ENCODE measurements at places on chromosomes 16 and 17.

- DNase-seq, result no peak
Measured at GRCh38 chr17:8161289-8162232, 1.2 kb downstream of the VAMP2 start.

DNA sequence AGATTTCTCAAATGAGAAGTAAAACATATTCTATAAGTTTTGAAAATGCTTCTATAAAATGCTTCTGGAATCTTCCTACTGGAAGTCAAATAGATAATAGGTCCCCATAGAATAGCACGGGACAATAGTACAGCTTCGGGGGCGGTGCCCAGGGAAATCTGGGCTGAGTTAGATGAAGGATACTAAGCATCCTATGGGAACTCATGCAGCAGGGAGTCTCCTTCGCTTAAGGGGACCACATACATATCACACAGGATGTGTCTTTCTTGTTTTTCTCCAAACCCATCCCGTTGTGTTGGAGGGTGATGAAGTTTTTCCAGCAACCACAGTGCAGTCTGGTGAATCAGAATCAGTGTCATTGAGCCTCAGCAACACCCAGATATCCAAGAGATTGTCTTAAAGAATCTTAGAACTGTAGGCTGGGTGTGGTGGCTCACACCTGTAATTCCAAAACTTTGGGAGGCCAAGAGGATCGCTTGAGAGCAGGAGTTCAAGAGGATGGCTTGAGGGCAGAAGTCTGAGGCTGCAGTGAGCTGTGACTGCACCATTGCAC, 84.2 kb downstream of the PITPNC1 start:
- no peak for DNase-seq

GRCh38 chr17:50508573-50509460, 578 bp downstream of the MYCBPAP start:
- DNase-seq, result no peak

GRCh38 chr16:82182266-82183003, 12.4 kb upstream of the MPHOSPH6 start:
- no peak for DNase-seq

DNA sequence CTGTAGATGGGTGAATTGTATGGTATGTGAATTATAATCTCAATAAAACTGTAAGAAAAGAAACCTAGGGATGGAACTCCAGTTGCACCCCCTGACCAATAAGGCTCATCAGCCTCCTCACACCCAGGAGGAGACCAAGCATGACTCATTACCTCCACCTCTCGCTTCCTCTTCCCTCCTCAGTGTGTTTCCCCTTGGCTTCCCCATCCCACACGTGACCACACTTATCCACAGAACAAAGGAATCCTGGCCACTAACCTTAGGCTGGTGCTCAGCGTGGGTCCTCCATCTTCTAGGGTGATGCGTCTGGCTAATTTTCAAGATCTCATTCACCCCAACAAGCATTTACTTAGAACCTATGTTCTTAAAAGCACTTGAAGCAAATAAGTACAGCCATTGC, 36.2 kb upstream of the MAP3K14 start:
- peak; percentile 28 for DNase-seq

DNA sequence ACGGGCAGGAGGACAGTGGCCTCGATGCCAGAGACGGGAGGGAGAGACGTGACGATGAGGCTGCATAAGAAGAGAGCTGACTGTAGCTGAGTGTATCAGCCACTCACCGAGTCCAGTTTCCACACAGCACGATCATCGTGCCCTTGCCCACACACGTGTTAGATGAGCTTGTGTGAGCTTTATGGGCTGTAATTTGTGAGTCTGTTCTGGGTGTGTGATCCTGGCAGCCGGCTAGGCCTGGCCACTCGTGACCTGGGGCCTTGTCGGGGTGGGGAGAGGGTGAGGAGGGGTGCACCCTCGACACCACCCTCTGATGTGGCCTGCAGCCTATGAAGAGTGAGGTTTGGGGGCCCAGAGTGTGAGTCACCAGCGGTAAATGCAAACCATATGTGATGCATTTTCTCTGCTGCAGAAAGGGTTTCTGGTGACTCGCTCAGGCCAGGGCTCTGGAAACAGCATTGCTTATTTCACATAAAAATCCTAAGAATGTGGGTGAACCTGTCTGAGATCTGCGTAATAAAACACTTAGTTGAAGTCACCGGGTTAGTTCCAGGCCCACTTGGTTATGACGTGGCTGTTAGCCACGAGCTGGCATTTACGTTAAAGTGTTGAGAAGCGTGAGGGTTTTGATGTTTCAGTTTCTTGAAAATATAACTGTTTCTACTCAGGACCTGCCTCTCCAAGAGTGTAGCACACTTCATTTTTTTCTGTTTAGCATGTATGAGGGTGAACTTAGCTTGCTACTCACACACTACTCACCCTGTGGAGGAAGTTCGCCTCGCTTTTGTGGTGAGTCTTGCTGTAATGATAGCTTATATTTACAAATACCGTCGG, 4.2 kb downstream of the METRNL start:
- peak; percentile 79 for DNase-seq

DNA sequence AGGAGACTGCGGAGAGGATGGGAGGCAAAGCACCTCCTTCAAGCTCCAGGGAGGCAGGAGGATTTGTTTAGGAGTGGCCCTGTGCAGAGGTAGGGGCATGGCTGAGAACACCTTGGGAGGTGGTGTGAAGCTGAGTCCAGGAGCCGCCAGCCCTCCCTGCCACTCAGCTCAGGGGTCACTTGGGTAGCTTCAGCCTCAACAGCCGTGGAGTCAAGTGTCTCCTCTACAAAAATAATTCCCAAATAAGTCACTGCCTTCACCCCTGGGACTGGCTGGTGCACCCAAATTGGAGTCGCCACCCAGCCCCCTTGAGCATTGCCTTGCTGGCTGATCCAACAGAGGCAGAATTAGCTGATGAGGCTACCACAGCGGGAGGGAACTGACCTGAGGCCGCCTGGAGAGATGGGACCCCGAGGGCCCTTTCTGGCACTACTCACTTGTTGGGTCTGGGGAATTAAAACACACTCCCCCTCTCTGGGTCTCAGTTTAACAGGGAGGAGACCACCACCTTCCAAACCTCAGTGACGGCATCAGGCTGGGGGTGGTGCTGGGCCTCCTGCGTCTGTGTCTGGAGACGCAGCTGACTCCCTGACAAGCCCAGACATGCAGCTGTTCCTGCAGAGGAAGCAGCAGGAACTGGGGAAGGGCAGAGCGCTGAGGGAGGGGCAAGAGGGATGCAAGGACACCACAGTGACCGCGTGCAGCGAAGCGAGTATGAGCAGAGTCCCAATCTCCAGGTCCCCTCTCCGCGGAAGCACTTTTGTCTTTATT, 87.9 kb upstream of the TOB1 start:
- no peak for DNase-seq

DNA sequence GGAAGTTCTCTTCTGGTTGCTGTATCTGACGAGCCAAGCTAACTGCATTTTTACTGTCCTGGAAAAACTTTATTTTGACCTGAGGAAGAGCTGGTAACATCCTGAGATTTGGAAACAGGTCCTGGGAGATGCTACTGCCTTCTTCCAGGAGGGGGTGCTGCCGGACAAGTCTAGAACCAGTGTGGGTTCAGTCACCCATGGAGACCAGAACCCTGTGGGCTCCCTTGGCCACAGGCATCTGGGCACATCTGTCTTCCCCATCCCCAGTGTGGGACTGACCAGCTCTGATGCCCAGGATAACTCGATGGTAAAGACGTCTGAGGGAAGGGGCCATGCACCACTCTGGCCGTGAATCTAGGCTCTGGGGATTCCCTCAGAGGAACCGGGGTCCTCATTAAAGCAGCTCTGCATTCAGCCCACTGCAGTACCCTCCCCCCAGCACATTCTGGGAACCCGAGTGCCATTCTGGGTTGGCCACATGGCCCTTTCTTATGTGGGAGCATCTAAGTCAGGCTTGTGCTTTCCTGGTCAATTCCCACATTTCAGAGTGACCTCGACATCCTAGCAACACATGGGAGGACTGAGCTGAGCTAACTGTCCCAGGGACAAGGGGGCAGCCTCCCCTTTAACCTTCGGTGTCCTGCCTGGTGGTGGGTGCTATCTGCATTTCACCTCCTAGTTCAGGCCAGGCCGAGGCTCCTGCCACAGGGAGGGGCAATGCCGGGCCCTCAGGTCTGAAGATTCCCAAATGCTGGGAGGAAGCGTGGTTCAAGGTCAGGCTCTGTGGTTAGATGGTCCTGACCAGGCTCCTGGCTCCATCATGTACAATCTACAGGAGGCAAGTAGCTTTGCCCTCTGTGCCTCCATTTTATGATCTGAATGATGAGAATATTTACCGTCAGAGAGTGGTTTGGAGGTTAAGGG, 6.4 kb downstream of the C16orf86 start:
- peak; percentile 91 for DNase-seq

- no peak for DNase-seq
Measured at GRCh38 chr17:7712111-7712771, 5.3 kb upstream of the DNAH2 start.

DNA sequence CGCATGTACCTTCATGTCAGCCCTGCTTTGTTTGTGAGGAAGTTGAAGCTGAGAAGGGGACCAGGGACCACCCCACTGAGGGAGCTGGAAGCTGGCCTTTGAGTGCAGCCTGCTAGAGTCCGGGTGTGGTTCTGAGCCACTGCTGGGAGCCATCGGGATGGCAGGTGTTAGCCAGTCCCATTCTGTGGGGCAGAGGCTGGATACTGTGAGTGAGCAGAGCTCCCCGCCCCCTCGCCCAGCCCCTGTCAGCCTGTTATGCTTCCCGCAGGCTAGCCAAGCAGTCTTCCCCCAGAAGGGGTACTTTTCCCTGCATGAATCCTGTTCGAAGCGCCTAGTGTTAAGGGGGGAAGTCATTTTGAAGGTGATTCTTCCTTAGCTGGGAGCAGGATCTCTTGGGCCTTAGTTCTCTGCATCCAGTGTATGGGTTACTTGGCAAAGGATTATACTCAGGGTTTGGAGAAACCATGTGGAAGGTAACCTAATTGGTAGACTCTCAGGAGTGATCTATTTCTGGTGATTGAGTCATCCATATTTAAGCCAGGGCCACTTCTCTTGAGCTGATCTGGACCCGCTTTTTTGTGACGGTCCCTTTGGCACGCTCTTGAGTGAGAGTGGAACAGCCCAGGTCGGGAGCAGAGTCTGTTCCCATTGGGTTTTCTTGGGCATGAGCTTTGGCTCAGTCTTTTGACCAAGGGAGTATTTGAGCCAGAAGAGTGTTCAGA, 23.8 kb downstream of the AKAP1 start:
- no peak for DNase-seq

GRCh38 chr16:75471723-75472633, 7.5 kb upstream of the TMEM170A start:
- DNase-seq, result peak; percentile 80

- peak; percentile 3 for DNase-seq
Measured at GRCh38 chr16:59148056-59148768, 414.1 kb upstream of the GOT2 start.

DNA sequence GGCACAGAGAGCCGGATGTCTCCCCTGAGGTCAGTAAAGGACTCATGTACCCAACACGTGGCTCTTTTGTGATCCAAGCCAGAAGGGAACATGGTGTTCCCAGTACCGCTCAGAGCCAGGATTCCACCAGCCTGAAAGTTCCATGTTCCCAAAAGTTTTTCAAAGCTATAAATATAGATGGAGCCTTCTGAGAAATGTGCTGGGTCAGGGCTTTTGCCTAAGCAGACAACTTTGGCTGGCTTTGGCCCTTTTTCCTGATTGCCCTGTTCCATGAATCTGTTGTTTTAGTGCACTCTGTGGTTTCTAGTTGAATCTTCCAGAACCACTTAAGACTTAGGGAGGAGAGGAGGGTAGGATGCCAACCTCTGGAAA, 128.5 kb upstream of the HS3ST2 start:
- no peak for DNase-seq

- DNase-seq, result peak; percentile 47
Measured at GRCh38 chr17:47949946-47950345, 7.7 kb downstream of the PRR15L start.

DNA sequence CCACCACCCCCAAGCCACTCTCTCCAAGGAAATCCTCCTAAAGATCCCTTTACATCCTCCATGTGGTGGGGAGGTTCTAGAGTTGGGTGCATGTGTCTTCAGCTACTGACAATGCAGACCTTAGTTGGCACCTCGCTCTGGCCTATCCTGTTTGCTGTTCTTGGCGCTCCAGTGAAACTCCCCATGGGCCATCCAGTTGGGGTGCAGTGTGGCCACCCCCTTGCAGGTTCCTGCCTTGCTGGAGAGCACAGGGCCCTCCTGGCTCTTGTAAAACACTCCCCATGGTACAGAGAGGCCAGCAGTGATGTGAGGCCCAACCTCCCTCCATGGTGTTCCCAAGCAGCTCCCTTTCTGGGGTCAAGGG, 22.7 kb upstream of the STH start:
- no peak for DNase-seq

DNA sequence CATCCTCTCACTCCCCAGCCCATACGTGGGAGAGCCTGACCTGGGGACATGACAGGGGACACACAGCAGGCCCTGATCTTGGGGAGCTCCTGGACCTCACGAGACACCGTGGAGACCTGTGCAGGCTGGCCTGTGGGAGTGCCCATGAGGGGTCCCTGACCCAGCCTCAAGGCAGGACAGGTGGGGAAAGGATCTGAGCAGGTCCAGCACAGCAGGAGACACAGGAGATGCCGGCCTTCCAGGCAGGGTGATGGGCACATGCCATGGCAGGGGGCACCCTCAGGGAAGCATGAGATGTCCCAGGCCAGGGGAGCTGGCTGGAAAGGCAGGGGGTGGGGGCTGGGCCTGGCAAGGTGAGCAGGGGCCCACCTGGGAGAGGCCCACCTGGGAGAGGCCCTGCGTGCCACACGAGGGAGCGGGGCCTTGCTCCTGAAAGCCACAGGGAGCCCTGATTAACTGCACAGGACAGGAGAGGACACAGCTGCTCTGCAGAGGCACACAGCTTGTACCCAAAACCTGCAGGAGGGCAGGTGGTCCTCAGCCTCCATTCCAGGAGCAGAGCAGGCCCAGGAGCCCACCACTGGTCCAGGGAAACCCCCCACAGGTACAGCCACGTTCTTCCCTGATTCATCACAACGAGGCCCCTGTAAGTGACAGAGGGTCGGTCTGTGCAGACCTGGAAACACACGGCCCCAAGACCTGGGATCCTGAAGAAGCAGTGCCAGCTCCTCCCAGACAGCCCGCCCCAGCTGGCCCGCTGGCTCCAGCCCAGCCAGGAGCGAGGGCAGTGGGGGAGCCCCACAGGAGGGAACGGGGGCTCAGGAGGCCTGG, 26.6 kb upstream of the KRT17 start:
- DNase-seq, result no peak

GRCh38 chr17:6536566-6537065, 19.7 kb downstream of the PITPNM3 start:
- no peak for DNase-seq

DNA sequence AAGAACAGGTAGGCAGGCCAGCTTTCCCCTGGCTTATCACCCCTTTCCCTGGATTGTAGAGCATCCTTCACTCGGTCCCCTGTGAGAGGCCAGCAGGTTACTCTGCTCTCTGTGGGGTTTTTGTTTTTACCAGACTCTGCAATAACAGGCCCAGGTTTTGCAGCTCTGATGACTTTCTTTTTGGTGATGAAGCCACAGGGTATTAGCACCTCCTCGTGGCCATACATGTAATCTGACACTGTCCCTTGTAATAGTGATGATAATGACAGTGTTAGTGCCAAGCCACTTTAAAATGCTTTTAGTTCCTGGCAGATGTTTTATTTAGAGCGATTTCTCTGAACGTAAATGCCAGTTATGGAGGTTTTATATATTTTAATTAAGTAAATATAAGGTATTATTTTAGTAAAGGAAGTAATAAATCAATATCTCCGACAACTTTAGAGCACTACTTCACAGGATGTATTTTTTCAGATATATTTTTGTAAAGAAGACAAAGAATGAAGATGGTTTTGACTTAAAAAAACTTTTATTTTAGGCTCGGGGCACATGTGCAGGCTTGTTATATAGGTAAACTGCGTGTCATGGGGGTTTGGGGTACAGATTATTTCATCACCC, 38.0 kb upstream of the CPHXL start:
- peak; percentile 85 for DNase-seq

- DNase-seq, result no peak
Measured at GRCh38 chr17:3632287-3632686, 3.8 kb downstream of the SHPK start.

Data from hematopoietic multipotent progenitor cell treated with erythropoietin and hydrocortisone succinate and interleukin-3 and kit ligand, for 4 days (in vitro differentiated cells).